ENCODE measurements at places on chromosomes 16 and 17. TPM values are rescaled to one million over a fixed set of nuclear protein-coding genes. Genes with fewer than 3 reads are reported as not detected.

DNA sequence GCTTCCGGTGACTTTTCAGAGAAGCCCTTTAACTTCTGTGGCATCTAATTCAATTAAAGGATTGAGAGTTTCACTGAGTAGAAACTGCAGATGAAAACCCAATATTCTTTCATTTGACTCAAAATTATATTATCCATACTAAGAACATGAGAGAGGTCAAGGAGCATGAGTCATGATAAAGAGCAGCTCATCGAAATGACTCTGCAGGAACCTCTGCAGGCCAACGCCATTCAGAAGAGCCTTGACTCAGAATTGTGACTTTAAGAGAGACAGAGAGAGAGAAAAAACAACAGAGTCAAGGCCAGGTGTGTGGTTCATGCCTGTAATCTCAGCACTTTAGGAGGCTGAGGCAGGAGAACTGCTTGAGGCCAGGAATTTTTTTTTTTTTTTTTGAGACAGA, 417.2 kb upstream of the XYLT1 start:
- no peak for DNase-seq

DNA sequence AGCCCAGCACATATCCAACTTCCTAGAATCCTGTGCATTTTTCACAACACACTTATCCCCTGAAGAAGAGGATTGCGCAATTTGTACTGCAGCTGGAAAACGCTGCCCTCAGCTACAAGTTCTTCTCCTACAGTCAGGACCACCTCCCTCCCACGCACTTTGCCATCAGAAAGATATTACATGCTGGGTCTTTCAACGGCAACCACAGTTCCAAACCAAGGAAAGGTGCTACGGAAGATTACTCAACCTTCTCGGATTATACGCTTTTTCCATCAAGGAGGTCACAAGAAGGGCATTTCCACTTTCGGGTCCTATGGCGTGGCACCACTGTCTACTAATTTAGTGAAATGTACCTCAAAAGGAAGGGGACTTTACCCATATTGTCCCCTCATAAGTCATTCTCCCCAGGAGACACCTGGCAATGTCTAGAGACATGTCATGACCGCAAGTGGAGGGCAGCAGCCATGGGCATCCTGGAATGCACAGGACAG, 35.2 kb downstream of the USP7 start:
- no peak for DNase-seq

The FAM171A2 gene
- total RNA-seq: 28.5 TPM

- DNase-seq: no peak
Observed at GRCh38 chr16:58937661-58938060, 203.5 kb upstream of the GOT2 start.

- DNase-seq: no peak
Observed at GRCh38 chr17:28272166-28272565, 46.8 kb upstream of the TMEM97 start.

The CEMP1 gene
- total RNA-seq: 0.32 TPM

All from WTC11 (cell line).